Skin of body (tissue), 3 donors: ENCODE measurements at places on chromosomes 4 and X. TPM values are rescaled to one million over a fixed set of nuclear protein-coding genes. Genes with fewer than 3 reads are reported as not detected.

TDO2 gene
- 0.59 TPM for total RNA-seq

TMSB15A gene
- total RNA-seq: 9.3 TPM

SH3D19 gene
- 47.8 TPM for total RNA-seq

RBM3 gene
- 167 TPM for total RNA-seq

MAGEE1 gene
- total RNA-seq: 2.0 TPM

GSX2 gene
- total RNA-seq: not detected

ELF2 gene
- total RNA-seq: 66.2 TPM

FOXP3 gene
- not detected for total RNA-seq

LNX1 gene
- total RNA-seq: 6.9 TPM

MAGEA11 gene
- total RNA-seq: not detected

XK gene
- total RNA-seq: 5.9 TPM

FAM241A gene
- total RNA-seq: 2.9 TPM

CT47B1 gene
- total RNA-seq: not detected

DIAPH2 gene
- 24.5 TPM for total RNA-seq

YY2 gene
- 2.5 TPM for total RNA-seq

FAM9B gene
- total RNA-seq: not detected

IL15 gene
- total RNA-seq: 3.8 TPM

EFHC2 gene
- 1.6 TPM for total RNA-seq

ADH1A gene
- total RNA-seq: not detected

PLK4 gene
- 15.4 TPM for total RNA-seq

UGT2B11 gene
- total RNA-seq: not detected

PAGE1 gene
- not detected for total RNA-seq

PCYT1B gene
- total RNA-seq: 0.49 TPM

UGDH gene
- 46.2 TPM for total RNA-seq

GAGE12J gene
- total RNA-seq: not detected

TLL1 gene
- 5.8 TPM for total RNA-seq

CFAP299 gene
- total RNA-seq: not detected

IL1RAPL1 gene
- 3.3 TPM for total RNA-seq

CPZ gene
- total RNA-seq: 14.1 TPM

HTN1 gene
- total RNA-seq: not detected

FGF5 gene
- 0.10 TPM for total RNA-seq

SRD5A3 gene
- 6.5 TPM for total RNA-seq

KIAA1210 gene
- 0.10 TPM for total RNA-seq

CRMP1 gene
- total RNA-seq: 6.0 TPM

FRMPD4 gene
- 0.30 TPM for total RNA-seq

MTM1 gene
- total RNA-seq: 16.1 TPM

FIP1L1 gene
- 55.8 TPM for total RNA-seq

IL2RG gene
- total RNA-seq: 2.6 TPM

HELT gene
- 0.30 TPM for total RNA-seq

NLGN4X gene
- 4.3 TPM for total RNA-seq

C1QTNF7 gene
- total RNA-seq: 3.7 TPM

CTAG1B gene
- not detected for total RNA-seq
